ENCODE measurements at places on chromosomes 4 and X.
A peak's percentile ranks its signal among the peaks of the same experiment; 100 is the strongest.

DNA sequence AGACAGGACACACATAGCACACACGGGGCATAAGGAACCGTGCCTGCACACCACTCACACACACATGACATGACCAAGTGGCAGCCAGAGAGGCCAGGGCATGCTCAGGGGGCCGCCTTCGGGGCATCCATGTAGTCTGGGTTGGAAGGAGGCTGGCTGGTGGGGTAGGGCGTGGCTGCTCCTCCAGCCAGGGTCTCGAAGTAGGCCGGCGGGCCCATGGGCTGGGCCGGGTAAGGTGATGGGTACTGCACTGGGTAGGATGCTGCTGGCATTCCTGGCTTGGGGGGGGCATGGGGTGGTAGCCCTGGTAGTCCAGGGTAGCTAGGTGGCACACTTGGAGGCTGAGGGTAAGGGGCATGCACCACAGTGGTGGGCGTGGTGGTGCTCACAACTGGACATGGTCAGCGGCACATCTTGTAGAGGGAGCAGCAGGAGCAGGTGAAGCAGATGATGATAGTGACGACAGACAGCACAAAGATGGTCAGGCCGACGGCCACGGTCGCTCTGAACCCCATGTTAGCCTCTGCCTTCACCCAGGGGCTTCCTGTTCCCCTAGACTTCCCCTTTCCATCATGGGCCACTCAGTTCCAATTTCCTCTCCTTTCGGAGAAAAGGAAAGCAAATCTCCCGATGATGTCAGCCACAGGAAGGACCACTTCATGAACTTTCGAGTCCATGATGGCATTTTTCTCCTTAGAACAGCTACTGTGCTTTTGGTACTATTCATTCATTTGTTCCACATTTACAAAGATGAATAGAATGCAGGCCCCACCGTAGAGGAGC is 10.9 kb upstream of the DDX3X start:
- DNase-seq, result no peak

- no peak for DNase-seq
Measured at GRCh38 chrX:49059681-49060085, 884 bp downstream of the CCDC120 start.

DNA sequence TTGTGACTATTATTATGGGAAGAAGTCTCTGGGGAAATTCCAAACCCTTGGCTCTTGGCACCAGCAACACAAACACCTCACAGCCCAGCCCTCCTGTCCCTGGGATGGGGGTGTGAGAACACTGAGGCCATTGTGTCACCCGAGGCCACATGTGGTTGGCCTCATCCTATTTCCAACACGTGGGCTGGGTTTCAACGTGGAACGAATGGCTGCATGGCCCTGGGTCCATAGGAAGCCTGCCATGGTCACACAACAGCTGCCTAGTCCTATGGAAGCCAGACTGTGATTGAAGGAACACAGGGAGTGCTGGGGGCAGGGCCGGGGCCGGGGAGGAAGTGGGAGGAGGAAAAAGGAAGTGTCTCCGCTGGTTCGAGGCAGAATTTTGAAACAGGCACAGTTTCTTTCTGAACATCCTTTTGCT is 10.0 kb downstream of the CLCN4 start:
- no peak for DNase-seq

- no peak for DNase-seq
Measured at GRCh38 chrX:69387567-69388487, 116.3 kb upstream of the NALF2 start.

- no peak for DNase-seq
Measured at GRCh38 chr4:73721909-73722308, 18.5 kb upstream of the CXCL8 start.

- no peak for DNase-seq
Measured at GRCh38 chr4:140926672-140927071, 170.5 kb upstream of the TBC1D9 start.

GRCh38 chr4:68180849-68181526 is 51.3 kb upstream of the TMPRSS11F start:
- DNase-seq, result no peak

DNA sequence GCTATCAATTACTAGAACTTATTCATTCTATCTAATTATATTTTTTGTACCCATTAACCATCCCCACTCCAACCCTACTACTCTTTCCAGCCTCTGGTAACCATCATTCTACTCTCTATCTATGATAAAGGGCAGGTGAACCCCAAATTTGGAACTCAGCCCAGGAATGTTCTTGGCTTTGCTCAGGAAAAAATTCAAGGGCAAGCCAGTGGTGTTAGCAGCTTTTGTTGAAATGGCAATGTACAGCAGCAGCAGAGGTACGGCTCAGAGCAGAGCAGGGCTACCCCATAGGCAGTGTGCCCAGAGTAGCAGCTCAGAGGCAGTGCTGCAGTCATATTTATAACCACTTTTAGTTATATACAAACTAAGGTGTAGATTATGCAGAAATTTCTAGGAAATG is 138.2 kb downstream of the RNF150 start:
- DNase-seq, result no peak

DNA sequence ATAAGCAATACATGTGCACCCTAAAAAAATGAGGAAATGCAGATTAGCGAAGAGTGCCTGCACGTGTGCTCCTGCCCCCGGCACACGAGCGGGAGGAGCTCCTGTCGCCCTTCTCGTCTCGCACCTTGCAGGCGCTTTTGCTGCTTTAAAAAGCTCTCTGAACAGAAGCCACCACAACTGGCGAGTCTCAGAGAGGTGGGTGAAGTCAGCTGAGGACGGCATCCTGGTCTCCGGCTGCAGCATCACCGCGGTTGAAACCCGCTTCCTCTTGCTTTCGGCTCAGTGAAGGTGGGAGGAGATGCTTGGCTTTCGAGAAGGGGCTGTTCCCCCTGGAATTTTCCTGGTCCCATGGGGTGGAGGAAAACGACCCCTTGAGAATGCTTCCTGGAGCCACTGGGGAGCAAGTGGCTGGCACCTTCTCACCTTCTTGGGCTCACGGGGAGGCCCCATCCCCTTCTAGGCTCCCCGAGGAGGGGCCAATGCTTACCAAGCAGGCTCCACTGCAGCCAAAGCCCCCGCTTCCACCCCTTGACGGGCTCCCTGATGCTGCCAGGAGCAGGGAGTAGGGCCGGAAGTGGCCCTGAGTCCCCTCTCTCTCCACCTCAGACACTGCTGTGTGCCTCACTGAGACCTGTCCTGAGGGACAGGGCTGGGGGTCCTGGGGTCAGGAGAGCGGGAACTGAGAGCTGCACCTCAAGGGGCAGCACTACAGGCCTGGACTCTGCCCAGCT is 29.2 kb upstream of the MXD4 start:
- peak; percentile 82 for DNase-seq

GRCh38 chrX:31807165-31807564 is 735.3 kb upstream of the FTHL17 start:
- no peak for DNase-seq

- DNase-seq, result peak; percentile 5
Measured at GRCh38 chr4:73446336-73446938, 10.4 kb downstream of the AFP start.

DNA sequence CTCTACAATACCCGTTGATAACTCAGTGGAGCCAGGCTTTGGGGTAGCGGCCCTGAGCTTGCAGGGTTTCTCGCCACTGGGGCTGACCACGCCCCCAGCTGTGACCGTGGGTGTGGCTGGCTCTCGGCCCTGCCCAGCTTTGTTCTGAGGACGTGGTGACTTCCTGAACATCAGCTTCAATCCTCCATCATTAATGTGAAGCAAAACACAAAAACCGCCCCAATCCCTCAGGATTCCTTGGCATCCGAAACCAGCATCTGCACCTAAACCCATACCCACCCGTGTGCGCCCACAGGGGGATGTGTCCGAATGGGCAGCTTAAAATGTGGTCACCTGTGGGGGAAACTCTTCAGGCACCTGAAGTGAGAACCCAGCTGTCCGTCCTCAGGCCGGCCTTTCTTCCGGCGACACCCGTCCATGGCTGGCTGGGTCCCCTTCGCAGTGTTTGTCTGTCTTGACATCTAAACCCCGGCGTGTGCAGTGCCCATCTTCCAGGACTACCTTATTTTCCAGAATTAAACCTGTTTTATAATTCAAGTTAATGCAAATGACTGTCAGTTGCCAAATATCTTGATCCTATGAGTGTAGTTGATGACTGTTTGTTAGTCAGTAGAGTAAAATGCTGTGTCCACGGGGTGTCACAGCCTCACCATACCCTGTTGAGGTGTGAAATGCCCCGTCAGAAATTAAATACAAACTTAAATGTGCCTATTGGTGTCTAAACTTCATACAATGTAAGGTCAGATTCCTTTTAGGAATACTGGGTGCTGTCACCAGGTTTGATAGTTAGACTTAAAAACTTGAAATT is 27.3 kb downstream of the NELFA start:
- DNase-seq, result no peak

GRCh38 chr4:105594099-105595010 is 41.9 kb downstream of the ARHGEF38 start:
- DNase-seq, result no peak

DNA sequence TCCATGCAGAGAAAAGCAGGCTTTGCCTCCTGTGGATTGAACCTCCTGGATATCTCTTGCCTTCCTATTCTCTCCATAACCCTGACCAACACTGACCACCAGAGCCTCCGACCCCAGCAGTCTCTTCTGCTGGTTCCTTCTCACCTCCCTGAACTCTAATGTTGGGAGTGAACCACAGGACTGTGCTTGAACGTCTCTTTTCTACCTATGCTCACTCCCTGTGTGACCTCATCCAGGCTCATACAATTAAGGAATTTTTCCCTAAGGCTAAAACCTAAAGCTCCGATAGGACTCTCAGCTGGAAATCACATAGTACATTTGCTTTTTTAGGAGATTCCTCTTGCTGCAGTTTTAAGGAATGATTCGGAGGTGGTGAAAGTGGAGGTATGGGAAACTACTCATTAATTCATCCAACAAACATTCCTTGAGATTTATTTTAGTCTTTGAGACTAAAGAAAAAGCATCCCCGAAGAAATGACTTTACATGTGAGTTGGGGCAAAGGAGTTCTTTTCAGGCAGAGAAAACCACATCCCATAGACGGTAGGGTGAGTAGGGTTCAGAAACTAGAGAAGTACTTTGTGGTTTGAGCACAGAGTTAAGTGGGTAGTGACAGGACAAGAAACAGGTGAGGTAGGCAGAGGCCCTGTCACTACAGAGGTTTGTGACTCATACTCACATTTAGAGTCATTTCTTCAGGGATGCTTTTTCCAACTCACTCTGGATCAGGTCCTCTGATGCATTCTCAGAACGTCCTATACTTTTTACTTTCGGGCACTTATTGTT is 30.8 kb downstream of the NDNF start:
- peak; percentile 27 for DNase-seq

DNA sequence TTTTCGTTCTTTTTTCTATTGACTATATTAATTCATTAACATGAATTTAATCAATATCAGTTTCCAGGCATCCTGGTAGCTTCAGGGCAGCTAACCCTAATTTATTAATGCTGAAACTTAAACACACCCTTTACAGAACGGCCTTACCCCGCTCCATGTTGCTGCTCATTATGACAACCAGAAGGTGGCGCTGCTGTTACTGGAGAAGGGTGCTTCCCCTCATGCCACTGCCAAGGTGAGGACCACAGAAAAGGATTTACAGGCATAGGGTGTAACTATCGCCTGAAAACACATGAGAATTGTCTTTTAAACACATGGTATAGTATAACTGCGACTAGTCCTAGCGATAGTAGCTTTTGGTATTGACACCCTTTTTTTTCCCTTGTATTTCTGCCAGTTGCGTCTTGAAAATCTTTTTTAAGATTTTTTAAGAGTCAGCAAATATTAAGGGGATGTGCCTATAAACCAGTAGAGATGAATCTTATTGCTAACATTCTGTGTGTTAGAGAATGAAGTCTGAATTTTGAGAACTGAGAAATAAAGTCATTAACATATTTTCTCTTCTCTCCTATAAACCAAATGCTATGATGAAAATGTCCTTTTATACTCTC is 229.0 kb downstream of the ANK2 start:
- DNase-seq, result peak; percentile 37

GRCh38 chr4:125115941-125116340 is 198.8 kb upstream of the FAT4 start:
- DNase-seq, result no peak

DNA sequence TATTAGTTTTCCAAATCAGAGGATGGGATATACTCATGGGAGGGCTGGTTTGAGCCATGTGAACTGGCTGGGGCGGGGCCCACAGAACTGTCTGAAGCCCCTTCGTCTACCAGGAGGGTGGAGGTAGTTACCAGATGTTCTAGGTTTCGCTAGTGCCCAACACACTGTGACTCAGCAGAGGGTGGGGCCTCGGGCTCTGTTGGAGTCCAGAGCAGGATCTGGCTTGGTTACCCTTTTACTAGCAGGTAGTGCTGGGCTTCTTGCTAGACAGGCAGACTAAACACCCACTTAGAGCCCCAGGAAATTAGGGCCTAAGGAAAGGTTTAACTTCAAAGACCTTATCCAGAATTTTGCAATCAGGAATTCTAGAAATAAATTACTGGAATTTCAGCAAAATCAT is 56.2 kb upstream of the CHRDL1 start:
- DNase-seq, result no peak

- DNase-seq, result peak; percentile 18
Measured at GRCh38 chrX:124098089-124098488, 136.6 kb downstream of the STAG2 start.

DNA sequence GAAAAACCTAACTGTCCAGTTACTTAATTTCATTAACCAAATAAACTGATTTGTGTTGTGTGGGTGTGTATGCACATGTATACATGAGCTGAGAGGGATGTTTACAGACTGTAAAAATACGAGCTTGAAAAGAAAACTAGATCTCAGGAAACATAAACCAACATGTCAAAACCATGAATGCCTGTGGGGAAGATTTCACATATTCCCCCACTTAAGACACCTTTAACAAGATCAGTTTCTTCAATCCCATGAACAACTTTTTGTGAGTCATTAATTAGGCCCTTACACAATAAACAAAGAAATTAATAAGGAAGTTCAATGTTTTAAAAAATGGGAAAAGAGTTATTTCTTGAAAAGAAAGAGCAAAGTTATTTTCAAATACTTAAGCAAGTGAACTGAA is 170.8 kb downstream of the ZNF674 start:
- no peak for DNase-seq

- peak; percentile 38 for DNase-seq
Measured at GRCh38 chr4:121408-122084, 2.8 kb upstream of the ZNF718 start.

DNA sequence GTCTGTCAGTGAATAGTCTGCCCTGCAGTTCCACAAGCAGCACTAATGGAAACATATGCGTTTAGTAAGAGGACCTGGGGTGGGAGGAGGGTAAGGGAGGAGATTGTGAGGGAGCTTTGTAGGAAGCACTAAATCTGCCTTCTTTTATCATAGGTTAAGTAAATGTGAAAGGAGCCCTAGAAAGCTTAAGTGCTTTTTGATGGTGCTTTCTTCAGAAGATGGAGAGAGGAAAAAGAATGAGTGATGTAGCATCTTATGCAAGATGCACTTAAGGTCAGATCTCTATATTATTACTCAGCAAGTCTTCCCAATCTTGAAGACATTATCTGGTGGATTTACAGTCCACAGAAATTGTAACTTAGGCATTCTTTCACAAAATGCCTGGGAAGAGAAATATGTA is 322.7 kb downstream of the PDHA2 start:
- no peak for DNase-seq

DNA sequence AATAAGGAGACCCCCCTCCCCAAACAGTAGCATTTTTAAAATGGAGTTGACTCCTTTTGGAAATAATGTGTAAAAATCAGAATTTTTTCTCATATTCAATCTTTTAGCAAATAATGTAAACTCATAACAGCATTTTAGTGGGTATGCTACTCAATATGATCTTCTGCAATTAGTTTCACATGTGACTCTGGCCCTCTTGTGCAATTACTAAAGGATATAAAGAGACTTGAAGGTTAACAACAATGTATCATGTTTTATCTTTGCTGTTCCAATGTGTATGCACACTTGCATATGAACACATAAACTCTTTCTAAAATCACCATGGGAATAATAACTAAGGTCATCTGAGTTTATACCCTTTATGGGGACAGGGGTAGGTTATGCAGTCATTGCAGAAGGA is 39.9 kb upstream of the RXFP1 start:
- no peak for DNase-seq

Measured in CD4-positive, alpha-beta T cell treated with Interleukin-6 at 100 ng/mL for 8 hours (primary cell).